Fibroblast of skin of right quadriceps (primary cell): ENCODE measurements at places on chromosomes 12 and 14.

DNA sequence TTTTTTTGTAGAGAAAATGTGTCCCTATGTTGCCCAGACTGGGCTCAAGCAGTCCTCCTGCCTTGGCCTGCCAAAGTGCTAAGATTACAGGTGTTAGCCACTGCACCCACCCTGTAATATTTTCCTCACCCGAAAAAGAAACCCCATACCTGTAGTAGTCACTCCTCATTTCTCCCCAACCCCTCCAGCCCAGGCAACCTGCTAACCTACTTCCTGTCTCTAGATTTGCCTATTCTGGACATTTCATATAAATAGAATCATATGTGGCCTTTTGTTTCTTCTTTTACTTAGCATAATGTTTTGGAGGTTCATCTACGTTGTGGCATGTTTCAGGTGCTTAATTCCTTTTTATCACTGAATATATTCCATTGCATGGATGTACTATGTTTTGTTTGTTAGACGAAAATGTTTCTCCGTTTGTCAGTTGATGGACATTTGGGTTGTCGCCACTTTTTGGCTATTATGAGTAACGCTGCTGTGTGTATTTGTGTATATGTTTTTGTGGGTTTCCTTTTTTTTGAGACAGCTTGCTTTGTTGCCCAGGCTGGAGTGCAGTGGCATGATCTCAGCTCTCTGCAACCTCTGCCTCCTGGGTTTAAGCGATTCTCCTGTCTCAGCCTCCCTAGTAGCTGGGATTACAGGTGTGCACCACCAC, 6.2 kb downstream of the ANKRD13A start:
- DNase-seq: no peak

DNA sequence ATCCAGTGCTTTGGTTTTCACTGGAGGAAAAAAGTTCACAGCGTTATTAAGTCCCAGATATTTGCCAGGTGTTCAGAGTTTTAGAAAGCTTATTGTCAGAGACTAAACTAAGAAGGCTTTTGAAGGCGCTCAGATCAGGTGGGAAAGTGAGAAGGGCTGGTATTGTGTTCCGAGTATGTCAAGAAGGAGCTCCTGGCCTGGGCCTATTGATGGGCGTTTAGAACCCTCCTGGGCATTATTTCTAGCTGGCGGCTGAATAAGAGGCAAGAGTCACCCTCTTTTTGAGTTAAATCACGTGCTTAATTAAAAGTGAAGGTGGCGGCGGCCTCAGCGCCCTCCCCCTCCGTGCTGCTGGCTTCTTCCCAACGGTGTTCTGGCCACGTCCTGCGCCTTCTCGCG, 20.9 kb upstream of the GNS start:
- DNase-seq: no peak

GRCh38 chr12:108750526-108750925, 19.2 kb upstream of the CORO1C start:
- peak; percentile 67 for DNase-seq

DNA sequence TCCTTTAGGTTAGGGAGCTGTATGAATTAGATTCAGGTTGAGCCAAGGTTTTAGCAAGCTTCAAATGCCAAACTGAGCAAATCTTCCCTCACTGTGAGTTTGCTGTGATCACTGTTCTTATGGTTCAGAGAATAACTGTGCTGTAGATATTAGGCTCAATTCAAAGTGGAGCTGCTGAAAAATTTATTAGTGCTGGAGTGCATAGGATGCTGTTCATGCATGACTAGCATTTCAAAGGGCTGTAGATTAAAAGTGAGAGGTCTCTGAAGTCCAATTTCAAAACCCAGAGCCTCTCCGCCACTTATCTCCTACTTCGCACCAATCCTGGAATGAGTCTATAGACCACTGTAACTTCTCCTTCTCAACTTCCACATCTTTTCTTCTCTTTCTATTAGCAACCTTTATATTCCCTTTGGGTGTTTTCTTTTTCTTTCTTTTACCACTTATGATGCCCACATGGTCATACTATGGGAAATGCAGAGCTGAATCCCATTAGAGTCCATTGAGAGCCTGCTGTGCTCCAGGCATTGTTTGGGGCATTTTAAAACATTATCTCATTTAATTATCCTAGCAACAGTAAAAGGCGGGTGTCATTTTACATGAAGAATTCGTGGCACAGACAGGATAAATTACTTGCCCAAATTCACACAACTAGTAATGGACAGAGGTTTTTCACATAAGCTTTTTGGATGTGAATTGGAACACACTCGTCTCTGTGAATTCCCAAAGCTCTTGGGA, 77.5 kb upstream of the EEA1 start:
- DNase-seq: no peak

DNA sequence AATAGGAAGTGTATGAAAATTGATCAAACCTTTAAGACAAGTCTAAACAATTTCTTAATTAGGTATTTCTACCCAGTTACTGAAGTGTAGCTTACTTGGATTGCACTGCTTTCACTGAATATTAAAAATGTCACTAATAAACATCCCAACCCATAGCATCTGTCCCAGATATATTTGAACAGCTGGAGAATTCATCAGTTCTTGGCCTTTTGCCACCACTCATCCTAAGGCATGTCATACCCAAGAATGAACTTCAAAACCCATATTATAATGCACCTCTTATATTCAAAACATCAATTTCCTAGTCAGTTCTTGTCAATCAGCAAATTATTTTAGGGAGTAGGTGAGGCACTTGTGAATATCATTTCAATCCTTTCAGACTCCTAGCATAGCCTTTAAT, 392.3 kb downstream of the PAWR start:
- DNase-seq: no peak

GRCh38 chr14:42872786-42873185, 1266.1 kb downstream of the LRFN5 start:
- DNase-seq: no peak

DNA sequence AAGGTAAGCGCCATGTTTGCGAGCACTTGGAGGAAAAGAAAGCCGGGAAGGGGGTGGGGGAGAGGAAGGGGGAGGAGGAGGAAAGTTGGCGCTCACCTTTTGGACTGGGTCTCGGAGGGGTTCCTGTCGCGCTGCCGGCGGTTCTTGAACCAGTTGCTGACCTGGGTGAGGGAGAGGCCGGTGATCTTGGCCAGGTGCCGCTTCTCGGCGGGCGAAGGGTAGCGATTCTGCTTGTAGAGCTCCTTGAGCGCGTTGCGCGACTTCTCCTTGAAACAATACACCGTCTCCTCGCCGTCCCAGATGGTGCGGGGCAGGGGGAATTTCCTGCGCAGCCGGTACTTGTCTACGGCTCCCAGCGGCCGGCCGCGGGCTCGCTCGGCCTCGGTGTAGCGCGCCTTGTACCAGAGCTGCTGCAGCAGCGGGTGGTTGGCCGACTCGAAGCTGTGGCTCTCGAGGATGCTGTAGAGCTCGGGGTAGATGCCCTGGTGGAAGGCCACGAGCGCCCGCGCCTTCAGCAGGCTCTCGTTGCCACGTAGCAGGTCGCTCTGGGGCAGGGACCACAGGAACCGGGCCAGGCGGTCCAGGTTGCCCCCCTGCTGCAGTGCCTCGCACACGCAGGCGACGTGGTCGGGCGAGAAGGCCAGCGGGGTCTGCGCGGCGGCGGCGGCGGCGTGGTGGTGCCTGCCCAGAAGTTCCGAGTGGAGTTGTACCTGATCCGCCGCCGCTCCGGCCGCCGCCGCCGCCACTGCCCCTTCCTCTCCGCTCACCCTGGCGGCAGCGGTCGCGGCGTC, 840 bp downstream of the SIX4 start:
- DNase-seq: peak; percentile 63

DNA sequence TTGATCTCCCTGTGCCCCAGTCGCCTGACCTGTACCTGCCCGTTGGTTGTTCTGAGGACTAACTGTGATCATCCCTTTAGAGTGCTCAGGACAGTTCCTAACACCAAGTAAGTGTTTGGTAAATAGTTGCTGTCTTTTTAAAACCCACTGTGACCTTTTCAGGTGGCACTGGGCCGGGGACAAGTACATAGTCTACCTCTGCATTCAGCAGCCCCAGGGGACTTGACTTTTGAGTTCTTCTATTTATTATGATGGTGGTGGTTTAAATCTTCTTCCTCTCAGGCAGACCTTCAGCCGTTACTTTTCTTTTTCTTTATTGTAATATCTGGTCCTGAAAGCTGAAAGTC, 38.8 kb downstream of the EVL start:
- no peak for DNase-seq

- DNase-seq: no peak
Measured at GRCh38 chr12:113133036-113133435, 2.5 kb downstream of the RASAL1 start.

DNA sequence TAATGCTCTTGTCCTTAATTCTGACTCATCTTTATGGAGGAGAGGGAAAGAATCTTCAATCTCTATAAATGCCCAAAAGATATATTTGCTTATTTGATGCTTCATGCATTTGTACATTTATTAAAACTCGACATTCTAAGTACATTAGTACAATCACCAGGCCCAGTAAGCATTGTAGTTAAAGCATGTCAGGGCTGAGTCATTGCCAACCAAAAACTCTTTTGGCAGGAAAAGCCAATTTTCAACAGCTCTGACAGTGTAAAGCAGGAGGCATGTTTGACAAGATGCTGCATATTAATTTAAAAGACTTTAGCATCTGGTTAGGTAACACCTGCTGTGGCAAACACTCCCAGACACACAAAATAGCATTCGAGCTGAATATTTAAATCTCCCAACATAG, 290.9 kb downstream of the PPFIA2 start:
- peak; percentile 65 for DNase-seq

- DNase-seq: no peak
Measured at GRCh38 chr12:53014709-53015108, 8.5 kb downstream of the EIF4B start.

GRCh38 chr12:115398311-115398781, 714.4 kb upstream of the TBX3 start:
- DNase-seq: no peak

GRCh38 chr12:27221625-27222387, 22.3 kb upstream of the STK38L start:
- DNase-seq: no peak

GRCh38 chr12:57519796-57520052, 590 bp downstream of the DDIT3 start:
- no peak for DNase-seq

DNA sequence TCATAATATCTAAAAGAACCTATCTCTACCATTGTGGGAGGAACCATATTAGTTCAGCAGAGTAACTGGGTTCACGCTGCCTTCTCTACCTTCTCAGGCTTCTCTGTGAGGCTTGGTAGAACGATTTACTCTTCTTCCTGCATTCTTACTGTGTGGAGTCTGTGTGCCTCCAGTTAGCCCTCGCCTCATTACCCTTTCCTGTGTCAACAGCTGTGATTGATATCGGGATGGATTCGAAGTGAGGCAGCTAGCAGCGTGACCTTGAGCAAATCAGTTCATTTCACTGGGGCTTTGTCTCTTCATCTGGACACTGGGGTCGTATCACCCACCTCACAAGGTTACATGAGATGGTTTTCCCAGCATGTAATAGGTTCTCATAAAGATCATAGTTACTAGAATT, 4.6 kb upstream of the VRK1 start:
- no peak for DNase-seq

- peak; percentile 92 for DNase-seq
Measured at GRCh38 chr14:73452341-73453186, 5.8 kb downstream of the NUMB start.

GRCh38 chr12:127416796-127417195, 850.2 kb upstream of the TMEM132C start:
- no peak for DNase-seq

DNA sequence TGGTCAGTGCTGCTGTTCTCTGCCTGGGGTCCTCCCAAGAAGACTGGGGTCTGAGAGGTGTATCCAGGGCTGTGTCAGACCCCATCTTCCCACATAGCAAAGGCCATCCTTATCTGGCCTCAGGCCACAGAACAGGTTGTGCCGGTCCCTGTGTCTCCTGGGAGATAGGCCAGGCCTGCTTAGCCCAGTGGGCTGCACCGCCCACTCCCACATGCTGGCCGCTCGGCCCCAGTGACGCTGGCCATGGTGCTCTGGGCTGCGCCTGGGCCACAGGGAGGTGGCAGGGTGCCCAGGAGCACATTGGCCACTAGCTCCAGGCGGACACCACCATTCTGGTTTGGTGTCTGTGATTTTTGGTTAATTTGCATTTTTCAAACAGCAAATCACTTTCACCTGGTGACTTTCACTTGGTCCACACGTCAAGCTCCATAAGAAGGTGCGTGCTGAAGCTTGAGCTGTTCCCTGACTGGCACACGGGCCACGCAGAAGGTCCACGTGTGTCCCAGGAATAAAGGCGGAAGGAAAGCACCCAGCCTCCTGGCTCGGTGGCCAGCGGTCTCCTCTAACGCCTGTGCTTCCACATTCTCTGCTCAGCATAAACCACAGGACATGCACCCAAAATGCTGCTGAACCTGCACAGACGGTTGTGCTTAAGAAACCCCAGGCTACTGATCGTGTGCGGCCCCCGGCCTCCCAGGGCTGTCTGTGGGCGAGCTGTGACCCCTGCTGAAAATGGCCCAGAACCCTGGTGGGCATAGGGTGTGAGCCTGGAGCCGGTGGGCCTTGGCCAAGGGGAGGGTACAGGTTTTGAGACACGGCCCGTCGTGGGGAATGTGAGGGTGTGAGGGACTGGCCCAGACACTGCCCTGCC, 4.6 kb downstream of the FBRSL1 start:
- DNase-seq: no peak

DNA sequence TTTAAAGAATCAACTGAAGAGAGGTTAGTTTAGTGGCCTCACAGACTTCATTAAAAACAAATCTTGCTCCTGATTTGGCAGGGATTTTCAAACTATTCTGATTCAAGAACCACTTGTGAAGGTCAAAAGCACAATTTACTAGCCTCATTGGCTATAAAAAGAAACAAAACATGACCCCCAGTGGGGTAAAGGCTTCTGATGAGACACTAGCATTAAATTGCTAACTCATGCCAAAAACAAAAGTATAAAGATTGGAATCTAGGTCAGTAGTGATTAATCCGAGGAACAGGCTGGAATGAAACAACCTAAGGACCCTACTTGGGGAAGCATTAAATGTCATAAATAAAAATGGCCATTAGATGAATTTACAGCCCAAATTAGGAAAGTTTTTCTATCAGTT, 312.3 kb downstream of the PAWR start:
- peak; percentile 46 for DNase-seq

DNA sequence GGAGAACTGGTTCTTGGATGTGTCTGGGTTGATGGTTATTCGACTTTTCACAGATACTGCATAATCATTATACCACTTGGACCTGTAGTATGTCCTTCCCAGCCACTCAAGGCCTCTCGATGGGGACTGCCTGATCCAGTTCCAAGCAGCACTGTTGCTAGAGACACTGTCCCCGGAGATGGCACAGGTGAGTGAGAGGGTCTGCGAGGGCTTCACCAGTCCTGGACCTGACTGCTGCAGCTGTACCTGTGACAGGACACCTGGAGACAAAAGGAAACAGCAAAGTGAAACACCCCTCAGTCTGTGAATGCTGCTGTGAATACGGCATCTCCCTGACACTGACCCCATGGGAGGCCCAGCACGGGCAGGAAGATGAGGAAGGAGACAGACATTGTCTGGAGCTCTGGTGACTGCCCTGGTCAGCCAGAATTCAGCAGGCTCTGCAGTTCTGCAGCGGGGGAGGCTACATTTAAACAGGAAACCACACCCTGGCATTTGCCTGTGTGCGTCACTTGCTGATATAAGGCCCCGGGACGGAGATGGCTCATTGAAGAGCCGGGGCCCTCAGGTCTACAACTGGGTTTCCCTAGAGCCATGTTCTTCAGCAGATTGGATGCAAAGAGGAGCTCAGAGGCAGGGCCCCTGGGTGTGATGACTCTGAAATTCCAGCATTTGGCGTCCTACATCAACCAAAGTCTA, 413.6 kb downstream of the TMEM121 start:
- DNase-seq: no peak
